ENCODE measurements at places on chromosomes 5 and 9. TPM values are rescaled to one million over a fixed set of nuclear protein-coding genes. Genes with fewer than 3 reads are reported as not detected.

The RNF44 gene
- 74.0 TPM for total RNA-seq

The CATSPER3 gene
- 0.64 TPM for total RNA-seq

The FPGS gene
- 128 TPM for total RNA-seq

The PCDHGA11 gene
- 0.31 TPM for total RNA-seq
